KBM-7 (cell line): ENCODE measurements at places on chromosomes 4 and X.

DNA sequence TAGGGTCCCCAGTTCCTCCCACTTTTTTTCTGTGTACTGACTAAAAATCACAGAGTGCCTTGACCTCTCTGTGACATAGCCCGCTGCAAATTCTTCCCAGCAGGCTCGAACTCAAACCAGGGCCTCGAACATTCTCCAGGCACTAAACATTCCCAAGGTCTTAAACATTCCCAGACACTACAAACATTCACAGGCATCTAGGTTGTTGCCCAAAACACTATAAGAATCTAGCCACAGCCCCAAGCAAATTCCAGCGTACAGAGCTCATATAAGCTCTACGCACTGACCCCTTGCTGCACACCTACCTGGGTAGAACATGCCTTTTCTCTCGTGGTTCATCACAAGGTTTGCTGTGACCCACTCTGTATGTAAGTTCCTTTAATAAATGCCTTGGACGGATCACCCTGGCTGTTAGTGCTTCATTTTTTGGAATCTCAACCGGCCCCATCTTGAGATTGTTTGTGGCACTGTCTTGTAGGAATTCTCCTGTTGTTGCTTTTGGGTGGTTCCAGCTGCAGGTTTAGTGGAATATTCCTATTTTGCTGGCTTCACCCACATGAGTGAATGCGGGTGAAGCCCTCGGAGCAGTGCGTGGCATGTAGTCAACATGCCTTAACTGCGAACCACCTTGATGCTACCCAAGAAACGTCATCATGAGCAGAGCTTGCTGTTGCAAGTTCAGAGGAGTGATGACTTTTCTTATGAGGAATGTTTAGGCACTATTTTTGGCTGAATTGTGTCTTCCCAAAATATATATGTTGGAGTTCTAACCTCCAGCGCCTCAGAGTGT, 230.0 kb downstream of the HS3ST1 start:
- DNase-seq, result no peak

- no peak for DNase-seq
Measured at GRCh38 chr4:74379912-74380311, 15.0 kb downstream of the EREG start.

DNA sequence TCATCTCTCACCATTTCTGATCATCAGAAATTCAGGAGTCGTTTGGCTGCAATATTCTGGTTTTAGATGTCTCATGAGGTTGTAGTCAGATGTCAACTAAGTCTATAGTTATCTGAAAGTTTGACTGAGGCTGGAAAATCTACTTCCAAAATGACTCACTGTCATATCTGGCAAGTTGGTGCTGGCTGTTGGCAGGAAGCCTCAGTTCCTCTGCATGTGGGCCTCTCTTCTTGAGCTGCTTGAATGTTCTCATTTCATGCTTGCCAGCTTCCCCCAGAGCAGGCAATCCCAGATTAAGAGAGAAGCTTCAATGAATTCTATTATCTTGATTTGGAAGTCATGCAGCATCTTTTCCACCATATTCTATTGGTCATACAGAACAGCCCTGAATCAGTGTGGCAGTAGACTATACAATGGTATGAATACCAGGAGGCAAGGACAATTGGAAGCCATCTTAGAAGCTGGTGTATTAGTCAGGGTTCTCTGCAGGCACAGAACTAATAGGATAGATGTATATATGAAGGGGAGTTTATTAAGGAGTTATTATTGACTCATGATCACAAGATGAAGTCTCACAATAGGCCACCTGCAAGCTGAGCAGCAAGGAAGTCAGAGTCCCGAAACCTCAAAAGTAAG, 46.8 kb upstream of the ELF2 start:
- peak; percentile 23 for DNase-seq

GRCh38 chr4:184438375-184438774, 36.0 kb downstream of the IRF2 start:
- DNase-seq, result no peak
